ENCODE measurements at places on chromosomes 11 and 22.

DNA sequence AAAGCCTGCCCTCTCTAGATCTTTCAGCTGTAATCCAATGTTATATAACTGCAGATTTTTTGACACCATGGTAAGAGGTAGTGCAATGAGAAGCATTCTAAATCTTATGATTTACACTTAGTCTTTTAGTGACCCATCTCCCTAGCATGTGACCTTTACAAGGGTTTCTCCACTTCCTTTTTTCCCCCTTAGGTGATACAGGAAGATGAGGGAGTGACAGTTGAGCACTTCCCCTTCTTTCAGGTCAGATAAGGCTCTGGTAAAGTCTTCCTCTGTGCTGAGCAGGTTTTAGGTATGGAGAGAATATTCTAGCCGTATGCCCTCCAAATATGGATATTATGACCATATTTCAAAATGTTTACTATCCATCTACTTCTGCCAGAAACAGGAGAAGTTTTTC lies 753.6 kb downstream of the JRKL start:
- no peak for DNase-seq

- no peak for DNase-seq
Measured at GRCh38 chr11:42255906-42256305, 796.5 kb upstream of the LRRC4C start.

- no peak for DNase-seq
Measured at GRCh38 chr11:17720796-17721171, 1.4 kb downstream of the MYOD1 start.

- no peak for DNase-seq
Measured at GRCh38 chr11:9596926-9597464, 23.5 kb downstream of the WEE1 start.

- no peak for DNase-seq
Measured at GRCh38 chr11:116962108-116962507, 124.7 kb upstream of the APOA1 start.

- DNase-seq = no peak
Measured at GRCh38 chr11:69301081-69301454, 7.1 kb downstream of the MYEOV start.

GRCh38 chr11:84902445-84902844 lies 724.7 kb downstream of the DLG2 start:
- no peak for DNase-seq

DNA sequence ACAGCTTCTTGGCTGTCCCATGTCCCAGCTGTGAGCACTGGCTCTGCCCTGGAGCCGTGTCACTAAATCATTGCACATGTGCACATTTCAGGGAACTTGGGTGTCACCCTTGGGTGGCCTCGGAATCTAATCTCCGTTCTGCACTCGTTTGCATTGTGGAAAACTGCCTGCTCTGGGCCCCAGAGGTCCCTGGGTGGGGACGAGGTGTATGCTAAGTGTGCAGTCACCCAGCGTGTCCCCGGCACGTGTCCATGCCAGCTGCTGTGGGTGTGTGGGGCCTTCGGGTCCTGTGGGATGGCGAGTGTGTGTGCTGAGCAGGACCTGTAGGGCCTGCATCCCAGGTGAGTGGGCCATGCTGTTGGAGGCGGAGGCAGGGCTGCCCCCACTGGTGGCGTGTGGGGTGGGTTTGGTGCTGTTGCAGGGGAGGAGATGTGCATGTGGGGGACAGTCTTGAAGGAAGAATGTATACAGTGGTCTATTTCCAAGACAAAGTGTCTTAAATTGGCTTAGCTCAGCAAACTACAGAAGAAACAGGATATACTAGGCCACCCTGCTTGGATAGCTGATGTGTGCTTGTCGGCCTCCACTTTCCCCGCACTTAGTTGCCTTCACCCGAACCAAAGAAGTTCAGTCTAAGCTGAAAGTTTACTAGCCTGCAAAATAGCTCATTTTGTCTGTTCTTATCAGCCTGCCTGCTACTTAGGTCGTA lies 14.6 kb downstream of the TANGO2 start:
- no peak for DNase-seq

- no peak for DNase-seq
Measured at GRCh38 chr11:66465373-66466224, 1.1 kb upstream of the PELI3 start.

- no peak for DNase-seq
Measured at GRCh38 chr11:67451658-67451976, 912 bp downstream of the GPR152 start.

DNA sequence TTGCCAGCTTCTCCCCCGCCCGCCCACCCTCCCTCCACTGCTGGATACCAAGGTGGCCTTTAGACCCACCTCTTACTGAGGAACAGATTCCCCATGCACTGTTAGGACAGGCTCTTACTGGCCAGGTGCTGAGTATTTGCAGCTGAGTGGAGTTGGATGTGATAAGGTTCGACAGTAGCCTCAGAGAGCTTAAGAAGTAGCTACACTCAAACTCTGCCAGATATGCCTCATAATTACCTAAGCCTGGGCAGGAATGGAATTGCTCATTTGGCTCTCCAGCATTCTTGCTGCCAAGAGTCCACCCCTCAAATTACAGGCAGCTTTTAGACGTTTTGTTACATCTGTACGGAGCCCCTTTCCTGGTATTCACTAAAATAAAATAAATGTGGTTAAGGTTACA lies 9.6 kb downstream of the FAM181B start:
- no peak for DNase-seq

GRCh38 chr22:50034126-50035081 lies 21.8 kb upstream of the IL17REL start:
- no peak for DNase-seq

GRCh38 chr11:1036931-1037330 lies 413 bp upstream of the MUC6 start:
- no peak for DNase-seq

GRCh38 chr22:21992593-21993237 lies 10.1 kb upstream of the TOP3B start:
- no peak for DNase-seq

DNA sequence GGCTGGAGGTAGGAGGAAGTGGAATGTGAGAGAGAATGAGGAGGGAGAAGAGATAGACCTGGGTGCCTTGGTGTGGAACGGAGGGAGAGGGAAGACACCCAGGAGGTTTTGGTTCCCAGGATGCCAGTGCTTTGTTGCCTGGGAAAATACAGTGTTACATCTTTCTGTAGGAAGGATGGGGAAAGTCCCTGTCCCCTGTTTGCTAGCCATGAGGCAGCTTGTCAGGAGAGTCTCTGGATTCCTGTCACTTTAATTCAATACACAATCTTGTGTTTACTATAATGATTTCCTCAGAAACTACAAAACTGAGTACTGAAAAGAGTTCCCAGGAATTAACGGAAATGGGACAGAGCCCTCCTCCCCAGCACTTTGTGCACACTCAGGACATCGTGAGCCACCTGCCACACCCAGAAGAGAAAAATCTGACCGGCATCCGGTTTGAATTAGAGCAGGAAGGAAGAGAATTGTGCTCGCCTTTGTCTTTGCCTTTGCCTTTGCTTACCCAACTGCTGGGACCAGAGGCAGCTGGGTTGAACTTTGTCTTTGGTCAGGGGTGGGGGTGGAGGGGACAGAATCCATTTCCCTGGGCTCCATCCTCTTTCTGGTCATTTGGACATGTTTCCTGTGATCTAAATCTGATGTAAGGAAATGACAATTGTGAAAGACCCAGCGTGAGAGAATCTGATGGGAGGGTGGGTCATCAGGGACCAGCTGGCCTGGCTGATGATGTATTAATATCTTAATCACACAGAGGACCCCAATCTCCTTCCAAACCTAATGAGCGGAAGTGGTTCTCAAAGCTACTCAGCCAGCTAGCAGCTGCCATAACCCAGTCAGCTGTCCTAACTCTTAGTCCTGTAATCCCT lies 1.3 kb upstream of the LIMK2 start:
- DNase-seq = no peak

GRCh38 chr11:76313271-76313670 lies 67.7 kb downstream of the THAP12 start:
- no peak for DNase-seq

- no peak for DNase-seq
Measured at GRCh38 chr11:133525976-133526375, 6.3 kb downstream of the OPCML start.
